ENCODE measurements at places on chromosomes 4 and X. TPM values are rescaled to one million over a fixed set of nuclear protein-coding genes. Genes with fewer than 3 reads are reported as not detected.

P2RY8 gene
- total RNA-seq, result not detected

CD40LG gene
- total RNA-seq, result not detected

WNK3 gene
- 0.53 TPM for total RNA-seq

NDNF gene
- not detected for total RNA-seq

NDST3 gene
- not detected for total RNA-seq

TREX2 gene
- 4.1 TPM for total RNA-seq

ZNF674 gene
- total RNA-seq, result 2.7 TPM

TCEAL6 gene
- total RNA-seq, result not detected

TMPRSS11F gene
- total RNA-seq, result not detected

GPR82 gene
- not detected for total RNA-seq

PABPC5 gene
- total RNA-seq, result not detected

TRIML2 gene
- total RNA-seq, result 0.95 TPM

TMEM129 gene
- 26.7 TPM for total RNA-seq

AIFM1 gene
- 25.9 TPM for total RNA-seq

BMP3 gene
- total RNA-seq, result not detected

FRAS1 gene
- total RNA-seq, result 11.1 TPM

GPR34 gene
- not detected for total RNA-seq

RPA4 gene
- total RNA-seq, result 0.34 TPM

GLA gene
- total RNA-seq, result 39.7 TPM

TMEM47 gene
- total RNA-seq, result 5.8 TPM

Measured in hair follicular keratinocyte (primary cell).